Stromal cell of bone marrow (primary cell): ENCODE measurements at places on chromosomes 13 and 19.

GRCh38 chr19:47352095-47352494 is 3.0 kb downstream of the DHX34 start:
- DNase-seq, result no peak

DNA sequence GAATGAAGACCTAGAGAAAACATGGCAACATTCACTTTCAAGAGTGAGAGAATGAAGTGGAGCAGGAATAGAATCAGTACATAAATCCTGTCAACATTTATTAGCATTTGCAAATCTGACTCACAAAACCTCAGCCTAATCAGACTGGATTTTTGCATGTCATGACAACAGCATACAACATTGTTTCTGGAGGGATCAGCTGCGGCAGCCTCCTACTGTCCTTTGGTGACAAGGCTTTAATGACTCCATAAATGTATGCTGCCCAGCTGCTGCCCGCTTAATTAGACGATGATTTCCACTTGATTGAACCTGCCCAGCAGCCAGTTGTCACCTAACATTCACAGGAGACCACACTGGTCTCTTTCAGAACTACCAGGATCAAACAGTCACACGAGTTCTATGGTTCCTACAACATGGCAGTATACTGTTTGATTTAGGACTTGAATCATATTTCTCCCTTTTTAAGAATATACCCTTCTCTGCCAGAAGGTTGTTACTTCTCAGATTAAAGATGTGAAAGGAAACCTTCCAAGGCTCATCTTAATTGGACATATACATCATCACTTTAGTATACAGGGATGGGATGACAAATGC is 9.3 kb downstream of the EBPL start:
- DNase-seq, result no peak

DNA sequence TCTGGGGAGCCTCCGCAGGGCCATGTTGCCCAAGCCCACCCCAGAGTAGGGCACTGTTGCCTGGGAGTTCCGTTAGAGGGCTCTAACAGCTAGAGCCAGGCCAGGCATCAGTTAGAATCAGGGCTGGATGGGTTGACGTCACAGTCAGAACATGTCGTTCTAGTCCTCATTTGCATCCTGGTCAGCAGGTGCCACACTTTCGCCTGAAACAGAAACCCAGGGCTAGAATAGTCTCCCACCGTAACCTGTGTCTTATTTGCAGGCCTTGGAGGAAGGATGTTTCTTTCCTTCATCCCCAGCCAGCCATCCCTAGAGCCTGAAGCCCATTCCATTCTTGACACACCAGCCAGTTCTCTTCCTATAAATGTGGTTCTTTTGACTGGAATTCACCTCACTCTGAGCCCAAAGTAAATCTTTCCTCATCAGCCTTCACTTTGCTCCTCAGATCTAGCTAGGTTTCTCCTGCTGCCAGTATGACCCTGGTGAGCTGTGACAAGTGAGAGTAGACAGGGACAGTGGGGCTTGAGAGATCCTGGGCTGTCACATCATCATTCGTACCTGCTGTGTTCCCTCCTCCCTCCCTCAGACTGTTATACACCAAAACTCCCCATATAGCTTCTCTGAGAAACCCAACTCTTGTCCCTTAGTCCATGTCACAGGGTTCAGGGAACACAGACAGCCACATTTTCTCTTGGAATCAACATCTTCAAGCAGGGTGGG is 12.2 kb upstream of the CCDC97 start:
- no peak for DNase-seq

DNA sequence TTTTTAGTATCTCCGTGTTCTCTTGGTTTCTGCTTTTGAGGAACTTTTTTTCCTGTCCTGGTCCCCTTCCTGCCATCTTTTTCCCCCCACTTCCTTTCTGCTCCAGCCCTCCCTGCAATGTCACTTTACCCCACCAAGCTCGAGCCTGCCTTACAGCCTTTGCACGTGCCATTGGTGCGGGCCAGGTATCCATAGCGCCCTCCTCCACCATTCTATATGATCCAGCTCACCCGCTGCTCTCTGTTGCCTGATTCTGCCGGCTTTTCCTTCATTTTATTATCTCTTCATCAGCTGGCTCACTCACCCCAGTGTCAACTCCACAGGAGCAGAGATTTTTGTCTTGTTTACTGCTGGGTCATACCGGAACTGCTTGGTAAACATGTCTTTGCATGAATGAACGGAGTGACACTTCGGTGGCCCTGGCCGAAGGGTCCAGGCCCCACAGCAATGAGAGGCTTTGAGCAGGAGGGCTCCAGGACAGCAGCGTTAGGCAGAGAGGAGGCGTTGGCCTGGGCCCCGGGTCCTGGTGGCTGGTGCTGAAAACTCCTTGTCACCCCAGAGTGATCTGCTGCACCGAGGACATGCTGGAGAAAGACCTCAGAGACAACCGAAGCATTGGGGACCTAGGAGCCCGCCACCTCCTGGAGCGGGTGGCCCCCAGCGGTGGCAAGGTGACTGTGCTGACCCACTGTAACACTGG is 1.2 kb downstream of the MRI1 start:
- DNase-seq, result no peak

GRCh38 chr13:114027826-114028225 is 54.0 kb upstream of the C13orf46 start:
- no peak for DNase-seq

GRCh38 chr19:27776524-27776923 is 1436.4 kb downstream of the UQCRFS1 start:
- no peak for DNase-seq

DNA sequence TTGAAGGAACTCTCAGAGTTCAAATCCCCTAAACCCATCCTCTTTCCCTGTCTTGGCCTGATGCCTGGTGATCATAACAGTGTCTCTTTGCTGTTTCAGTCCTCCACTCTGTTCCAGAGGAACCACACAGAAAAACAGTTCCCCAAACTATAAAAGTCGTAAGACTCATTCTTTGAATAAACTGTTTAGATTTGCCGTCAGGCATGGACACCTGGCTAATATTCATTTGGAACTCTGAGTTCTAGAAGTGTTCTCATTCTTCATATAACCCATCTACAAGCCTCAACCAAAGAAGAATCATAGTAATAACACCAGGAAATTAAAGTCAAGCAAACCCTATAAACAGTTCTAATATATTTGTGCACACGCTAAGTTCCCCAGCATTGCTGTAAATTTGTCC is 37.7 kb upstream of the ABCC4 start:
- no peak for DNase-seq

GRCh38 chr13:50936679-50937078 is 27.1 kb downstream of the RNASEH2B start:
- peak; percentile 35 for DNase-seq

GRCh38 chr13:50107205-50107604 is 92.0 kb downstream of the KCNRG start:
- no peak for DNase-seq

GRCh38 chr19:57572415-57572947 is 6.2 kb downstream of the ZNF416 start:
- no peak for DNase-seq

DNA sequence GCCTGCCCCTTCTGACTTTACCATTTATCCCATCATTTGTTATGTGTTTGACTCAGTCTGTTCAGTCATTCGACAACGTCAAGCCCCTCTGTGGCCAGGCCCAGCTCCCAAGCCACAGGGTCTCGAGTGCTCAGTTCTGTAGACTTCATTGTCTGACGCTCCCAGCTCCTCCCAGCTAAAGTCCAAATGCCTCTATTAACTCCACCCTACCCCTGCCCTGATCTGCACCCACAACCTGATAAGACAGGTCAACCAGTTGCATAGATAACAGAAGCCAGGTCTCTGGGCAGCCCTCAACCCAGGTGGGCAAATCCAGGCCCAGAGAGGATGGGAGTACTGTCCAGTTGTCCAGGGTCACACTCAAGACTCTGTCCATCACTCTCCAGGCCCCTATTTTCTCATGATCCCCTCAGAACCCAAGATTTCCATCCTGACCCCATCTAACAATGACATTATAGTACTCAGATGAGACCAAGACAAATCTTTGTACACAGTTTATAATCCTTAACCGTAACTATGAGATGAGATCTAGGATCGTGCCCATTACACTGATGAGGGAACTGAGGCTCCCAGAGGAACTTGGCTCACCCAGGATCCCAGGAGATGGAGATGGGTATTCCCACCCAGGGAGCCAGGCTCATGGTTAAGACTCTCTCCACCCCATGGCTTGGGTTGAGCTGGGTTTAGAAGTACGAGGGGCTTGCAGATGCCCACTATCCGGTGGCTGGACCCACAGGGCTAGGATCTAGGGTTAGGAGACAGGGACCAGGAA is 1.1 kb downstream of the TM6SF2 start:
- no peak for DNase-seq

GRCh38 chr19:53333066-53333462 is 485 bp upstream of the ZNF845 start:
- DNase-seq, result peak; percentile 11

- DNase-seq, result peak; percentile 64
Measured at GRCh38 chr19:12669270-12670158, 2.9 kb downstream of the WDR83 start.

DNA sequence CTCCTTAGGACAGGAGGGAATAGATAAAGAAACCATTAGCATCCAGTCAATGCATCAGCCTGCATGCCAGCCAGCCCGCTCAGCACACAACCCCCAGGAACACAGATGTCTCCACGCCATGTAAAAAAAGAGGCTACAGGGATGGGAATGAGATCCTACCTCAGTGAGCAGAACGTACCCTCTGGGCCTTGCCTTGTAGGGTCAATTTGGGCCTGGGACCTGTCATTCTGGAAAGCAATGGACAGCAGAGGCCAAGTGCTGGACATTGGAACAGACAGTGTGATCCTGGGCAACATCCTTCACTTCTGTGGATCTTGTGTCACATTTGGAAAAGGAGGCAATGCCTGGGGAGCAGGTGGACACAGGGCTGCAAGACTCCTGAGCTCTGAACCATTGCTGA is 26.0 kb downstream of the VSTM2B start:
- no peak for DNase-seq

DNA sequence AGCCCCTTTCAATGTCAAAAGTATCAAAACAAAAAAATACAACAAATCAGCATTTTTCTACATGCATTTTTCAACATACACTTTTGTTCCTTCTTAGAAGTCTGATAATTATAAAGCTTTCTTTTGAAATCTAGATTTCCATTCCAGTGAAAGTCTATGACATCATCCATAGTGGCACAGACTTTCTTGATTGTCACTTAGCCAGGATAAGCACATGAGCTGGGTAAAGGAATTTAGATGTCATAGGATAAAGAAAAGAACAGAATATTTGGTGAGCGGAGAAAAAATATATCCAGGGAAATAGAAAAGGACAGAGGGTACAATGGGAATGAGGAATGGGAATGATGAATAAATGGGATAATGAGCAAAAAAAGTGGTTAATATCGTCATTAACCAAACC is 15.1 kb upstream of the TRPC4 start:
- DNase-seq, result no peak

GRCh38 chr13:46022481-46022880 is 30.1 kb downstream of the ZC3H13 start:
- peak; percentile 33 for DNase-seq

DNA sequence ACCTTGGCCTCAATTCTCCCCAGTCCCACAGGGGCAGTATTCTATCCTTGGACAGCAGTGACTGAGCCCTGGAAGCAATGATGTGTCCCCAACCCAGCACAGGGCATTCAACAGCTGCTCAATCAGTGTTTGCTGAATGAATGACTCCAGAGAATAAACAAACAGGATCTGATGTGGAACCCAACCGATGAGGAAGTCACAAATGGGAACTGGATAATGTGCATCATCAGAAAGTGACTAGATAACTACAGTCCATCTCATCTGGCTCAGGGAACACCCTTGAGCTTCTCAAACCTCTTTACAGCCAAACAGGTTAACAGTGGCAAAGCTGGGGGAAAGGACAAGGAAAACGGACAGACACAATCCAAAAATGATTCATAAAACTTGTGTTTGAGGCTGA is 8.2 kb downstream of the SLC25A30 start:
- no peak for DNase-seq

GRCh38 chr19:47110521-47111005 is 3.0 kb downstream of the ZC3H4 start:
- no peak for DNase-seq

GRCh38 chr19:8607386-8607785 is 3.1 kb downstream of the ADAMTS10 start:
- DNase-seq, result peak; percentile 79

- no peak for DNase-seq
Measured at GRCh38 chr19:1540365-1540925, 16.6 kb downstream of the PLK5 start.

DNA sequence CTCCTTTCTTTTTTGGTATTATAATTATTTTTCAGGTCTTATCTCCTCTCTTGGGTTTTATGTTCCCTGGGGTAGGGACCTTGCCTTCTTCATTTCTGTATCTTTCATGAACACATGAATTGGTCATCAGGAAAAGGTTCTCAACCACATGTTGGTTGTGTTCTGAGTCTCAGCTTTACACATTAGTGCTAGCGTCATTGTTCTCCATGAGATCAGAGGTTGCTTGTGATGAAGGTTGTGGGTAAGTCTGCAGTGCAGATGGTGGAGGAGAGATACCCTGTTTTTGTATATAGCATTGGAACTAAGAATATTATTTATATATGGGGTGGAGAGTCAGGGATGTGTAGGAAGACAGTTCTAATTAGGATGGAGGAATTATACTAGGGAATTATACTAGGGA is 24.5 kb upstream of the CEACAM8 start:
- no peak for DNase-seq

DNA sequence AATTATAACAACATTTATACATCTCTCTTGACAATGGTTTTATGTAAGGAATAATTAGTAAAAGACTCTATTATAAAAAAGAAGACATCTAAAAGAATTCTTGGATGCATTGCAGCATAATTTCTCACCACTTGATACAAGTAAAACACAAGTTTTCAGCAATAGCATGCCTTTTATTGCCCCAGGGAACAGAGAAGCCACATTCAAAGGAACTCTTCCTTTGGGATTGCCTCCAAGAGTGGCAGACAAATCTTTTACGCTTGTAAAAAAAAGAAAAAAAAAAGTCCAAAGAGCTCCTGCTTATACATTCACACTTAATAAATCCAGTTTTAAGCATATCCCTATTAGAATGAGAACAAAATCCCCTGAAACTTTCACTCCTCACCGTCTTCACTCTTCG is 2357.8 kb upstream of the PCDH20 start:
- DNase-seq, result no peak

DNA sequence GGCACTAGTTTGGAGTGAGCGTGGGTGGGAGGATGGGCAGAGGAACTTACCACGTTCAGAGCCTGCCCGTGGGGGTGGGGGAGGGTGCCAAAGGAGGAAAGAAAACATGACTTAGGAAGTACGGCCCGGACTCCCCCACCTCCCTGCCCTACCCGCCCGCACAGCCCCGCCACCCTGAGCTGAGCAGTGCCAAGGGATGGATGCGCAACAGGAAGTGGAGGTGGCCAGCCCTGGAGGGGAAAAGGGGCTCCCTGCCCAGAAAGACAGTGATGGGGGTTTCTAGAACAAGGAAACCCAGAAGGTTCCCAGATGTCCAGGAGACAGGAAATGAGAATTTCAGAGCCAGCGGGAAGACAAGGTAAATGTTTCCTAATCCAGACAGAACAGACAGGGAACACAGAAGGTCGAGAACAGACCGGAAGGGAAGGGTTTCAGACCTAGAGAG is 6.3 kb downstream of the TEAD2 start:
- DNase-seq, result no peak

- DNase-seq, result peak; percentile 18
Measured at GRCh38 chr13:52127378-52127777, 1.5 kb downstream of the NEK5 start.

GRCh38 chr19:15935167-15935702 is 906 bp upstream of the CYP4F11 start:
- no peak for DNase-seq
